ENCODE measurements at places on chromosomes 13 and 19.

DNA sequence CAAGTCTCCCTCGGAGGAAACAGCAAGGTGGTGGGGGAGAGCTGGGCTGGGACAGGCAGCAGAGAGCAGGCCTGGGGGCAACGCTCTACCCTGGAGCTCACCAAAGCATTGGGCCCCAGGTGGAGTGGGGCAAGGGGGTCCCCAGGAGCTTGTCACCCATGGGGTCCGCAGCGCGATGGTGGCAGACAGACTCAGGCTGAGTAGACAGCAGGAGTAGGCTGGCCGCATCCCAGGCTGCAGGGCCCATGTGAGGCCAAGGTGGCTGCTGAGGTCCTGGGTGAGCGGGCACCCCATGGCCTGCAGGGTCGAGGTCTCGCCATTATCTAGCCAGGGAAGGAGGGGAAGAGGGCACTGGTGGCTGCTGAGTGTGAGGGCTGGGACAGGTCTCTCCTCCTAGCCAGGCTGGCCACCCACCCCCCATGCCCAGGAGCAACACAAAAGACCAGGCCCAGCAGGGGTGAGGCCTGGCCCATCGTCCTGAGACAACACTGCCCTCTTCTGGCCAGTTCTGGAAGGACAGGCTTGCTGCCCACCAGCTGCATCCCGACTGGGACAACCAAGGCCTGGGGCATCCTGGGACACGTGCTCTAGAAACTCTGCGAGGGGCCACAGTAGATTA lies 33.1 kb downstream of the CEBPG start:
- DNase-seq, result peak; percentile 64

- peak; percentile 61 for DNase-seq
These were observed 44.9 kb upstream of the USPL1 start for GRCh38 chr13:30572859-30573275.

GRCh38 chr13:79245937-79246577 lies 160.0 kb downstream of the RBM26 start:
- no peak for DNase-seq

DNA sequence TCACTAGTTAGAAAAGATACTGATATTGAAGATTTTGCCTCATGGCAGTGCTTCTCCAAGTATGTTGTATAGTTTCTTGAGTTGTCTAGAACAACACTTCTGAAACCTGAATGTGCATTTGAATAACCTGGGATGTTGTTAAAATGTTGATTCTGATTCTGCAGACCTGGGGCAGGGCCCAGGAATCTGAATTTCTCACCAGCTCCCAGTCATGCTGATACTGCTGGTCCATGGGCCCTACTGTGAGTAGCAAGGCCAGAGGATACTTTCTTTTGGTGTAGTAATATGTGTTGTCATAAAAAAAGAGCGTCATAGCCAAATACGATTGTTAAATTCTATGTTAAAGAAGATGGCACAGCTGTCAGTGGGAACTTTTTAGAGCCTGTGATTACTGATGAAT lies 41.6 kb upstream of the C1QTNF9 start:
- DNase-seq, result no peak

- DNase-seq, result peak; percentile 53
These were observed 1318.5 kb downstream of the PCDH9 start for GRCh38 chr13:65911546-65912193.

DNA sequence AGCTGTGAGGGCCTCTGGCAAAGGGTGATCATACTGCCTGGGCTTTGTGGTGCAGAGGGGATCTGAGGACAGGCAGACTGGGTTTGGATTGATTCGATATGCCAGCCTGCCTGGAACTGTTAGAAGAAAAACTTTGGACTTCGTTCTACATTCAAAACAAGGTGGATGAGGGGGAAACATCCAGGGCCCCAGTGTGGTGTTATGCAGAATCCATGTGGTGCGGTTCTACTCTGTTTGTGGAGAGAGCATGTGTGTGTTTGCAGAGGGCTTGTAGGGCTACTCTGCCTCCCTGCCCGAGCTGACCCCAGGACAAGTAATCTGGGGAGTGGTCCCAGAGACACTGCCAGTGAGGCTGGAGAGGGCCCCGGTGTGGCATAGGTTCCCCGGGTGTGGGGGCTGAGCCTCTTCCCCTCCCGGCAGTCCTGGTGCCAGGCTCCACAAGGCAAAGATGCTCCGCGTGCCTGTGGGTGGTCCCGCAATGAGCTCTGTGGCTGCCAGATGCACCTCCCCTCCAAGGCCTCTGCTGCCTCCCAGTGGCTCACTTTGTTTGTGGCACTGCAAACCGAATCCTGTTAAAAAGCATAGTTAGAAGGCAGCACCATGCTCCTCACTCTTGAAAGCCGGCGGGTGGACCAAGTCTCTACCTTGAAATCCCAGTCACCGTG lies 22.3 kb upstream of the TFDP1 start:
- DNase-seq, result peak; percentile 80

DNA sequence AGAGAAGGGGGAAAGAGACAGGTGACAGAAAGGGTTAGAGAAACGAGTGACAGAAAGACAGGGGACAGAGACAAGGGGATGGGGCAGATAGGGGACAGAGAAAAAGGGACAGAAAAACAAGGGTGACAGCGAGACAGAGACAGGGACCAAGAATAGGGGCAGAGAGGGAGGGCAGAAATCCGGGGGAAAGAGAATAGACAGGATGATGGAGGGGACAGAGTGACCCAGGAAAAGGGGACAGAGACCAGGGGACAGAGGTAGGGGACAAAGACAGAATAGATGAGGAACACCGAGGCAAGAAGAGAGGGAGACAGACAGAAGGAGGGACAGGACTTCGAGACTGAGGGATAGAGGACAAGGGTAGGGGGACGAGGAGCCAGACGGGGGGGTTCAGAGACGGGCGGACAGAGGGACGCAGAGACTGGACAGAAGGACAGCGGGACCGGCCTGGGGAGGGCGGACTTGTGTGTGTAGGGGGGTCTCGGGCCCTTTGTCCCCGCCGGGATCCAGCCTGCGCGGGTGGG lies 593 bp downstream of the CADM4 start:
- no peak for DNase-seq

DNA sequence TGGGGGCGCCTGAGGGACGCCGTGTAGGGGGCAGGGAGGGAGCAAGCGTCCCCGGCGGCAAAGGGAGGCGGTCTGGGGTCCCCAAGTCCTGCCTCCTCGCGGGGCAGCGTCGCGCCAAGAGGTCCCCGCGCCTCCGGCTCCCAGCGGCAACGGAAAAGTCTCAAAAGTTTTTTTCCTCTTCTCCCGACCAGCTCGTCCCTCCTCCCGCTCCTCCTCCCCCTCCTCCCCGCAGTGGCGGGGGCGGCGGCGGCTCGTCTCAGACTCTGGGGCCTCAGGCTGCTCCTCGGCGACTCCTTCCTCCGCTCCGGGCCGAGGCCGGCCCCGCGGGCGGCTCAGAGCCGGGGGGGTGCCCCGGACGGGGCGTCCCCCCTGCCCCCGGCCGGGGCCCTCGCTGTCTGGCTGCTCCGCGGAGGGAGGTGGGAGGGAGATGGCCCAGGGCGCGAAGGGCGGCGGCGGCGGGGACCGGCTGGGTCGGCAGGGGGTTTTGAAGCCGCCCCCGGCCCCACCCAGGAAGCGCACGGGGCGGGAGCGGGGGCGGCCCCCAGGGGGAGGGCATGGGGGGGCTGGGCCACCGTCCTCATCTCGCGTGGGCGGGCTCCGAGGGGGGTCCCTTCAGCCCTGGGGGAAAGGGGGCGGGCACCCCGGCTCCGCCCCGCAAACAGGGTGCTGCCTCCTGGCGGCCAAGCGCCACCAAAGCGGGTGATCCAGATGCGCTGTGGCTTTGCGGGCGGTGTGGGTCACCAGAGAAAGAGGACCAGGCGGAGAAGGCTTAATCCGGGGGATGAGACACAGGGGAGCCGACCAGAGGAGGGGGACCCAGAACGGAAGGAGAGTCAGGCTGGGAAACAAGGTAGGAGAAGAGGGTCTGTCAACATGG lies at the start of gene TGFB1:
TGFB1 (minus strand) TSS at position 457 of the 877 bp plus-strand sequence. CDS start 878 bp downstream, outside the sequence.
- peak; percentile 93 for DNase-seq

- peak; percentile 90 for DNase-seq
These were observed at the start of gene ZNF418 for GRCh38 chr19:57934820-57935665. ZNF418 (minus strand) TSS chr19:57935402; CDS start chr19:57933822, 1,580 bp downstream.

GRCh38 chr19:12773571-12773970 lies 1.8 kb downstream of the HOOK2 start:
- DNase-seq, result peak; percentile 40

GRCh38 chr19:40530091-40530901 lies 46.4 kb upstream of the SHKBP1 start:
- no peak for DNase-seq

DNA sequence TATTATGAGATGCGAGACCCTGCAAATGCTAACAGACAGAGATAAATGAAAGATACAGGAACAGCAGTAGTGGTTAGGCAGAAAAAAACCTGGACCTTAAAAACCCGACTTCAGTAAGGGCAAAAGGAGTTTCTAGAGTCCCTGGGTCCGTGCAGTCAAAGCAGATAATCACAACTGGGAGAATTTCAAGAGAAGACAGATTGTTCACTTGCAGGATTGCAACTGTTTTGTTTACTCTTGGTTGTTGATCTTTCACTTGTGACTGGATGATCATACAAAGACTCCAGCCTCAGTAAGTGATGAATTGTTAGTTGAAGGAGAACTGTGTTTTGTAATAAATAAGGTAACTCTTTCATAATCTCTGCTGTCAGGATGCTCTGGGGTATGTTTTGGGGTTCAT lies 135.1 kb downstream of the GPC6 start:
- DNase-seq, result no peak

- DNase-seq, result peak; percentile 92
These were observed 4.7 kb downstream of the SERTAD1 start for GRCh38 chr19:40420766-40421765.

DNA sequence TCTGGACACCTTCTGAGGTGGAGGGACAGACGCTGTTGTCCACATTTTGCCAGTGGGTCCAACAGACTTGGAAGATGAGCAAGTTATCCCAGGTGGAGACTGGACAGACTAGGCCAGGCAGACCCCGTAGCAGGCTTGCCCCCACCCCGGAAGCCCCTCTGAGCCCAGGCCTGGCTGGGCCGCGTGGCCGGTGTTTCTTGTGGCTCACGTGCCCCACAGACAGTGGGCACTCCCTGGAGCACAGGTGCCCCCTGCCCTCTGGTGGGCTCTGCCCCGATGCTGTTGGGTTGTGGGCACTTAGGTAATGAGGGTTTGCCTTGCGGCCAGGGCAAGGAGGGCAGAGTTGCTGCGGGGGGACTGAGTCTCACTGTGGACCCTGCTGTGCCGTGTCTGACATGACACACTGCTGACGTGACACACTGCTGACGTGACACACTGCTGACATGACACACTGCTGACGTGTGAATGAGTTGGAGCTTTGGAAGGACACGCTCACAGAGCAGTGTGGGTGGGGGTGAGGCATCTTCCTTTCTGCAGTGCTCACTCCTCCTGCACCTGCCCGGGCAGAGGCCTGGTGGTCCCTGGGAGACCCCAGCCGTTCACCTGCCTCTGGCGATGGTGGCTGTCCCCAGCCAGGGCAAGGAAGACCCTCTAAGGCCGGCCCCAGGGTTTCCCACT lies 25.1 kb downstream of the DOT1L start:
- no peak for DNase-seq

GRCh38 chr19:33557720-33558119 lies 36.1 kb upstream of the PEPD start:
- DNase-seq, result no peak

DNA sequence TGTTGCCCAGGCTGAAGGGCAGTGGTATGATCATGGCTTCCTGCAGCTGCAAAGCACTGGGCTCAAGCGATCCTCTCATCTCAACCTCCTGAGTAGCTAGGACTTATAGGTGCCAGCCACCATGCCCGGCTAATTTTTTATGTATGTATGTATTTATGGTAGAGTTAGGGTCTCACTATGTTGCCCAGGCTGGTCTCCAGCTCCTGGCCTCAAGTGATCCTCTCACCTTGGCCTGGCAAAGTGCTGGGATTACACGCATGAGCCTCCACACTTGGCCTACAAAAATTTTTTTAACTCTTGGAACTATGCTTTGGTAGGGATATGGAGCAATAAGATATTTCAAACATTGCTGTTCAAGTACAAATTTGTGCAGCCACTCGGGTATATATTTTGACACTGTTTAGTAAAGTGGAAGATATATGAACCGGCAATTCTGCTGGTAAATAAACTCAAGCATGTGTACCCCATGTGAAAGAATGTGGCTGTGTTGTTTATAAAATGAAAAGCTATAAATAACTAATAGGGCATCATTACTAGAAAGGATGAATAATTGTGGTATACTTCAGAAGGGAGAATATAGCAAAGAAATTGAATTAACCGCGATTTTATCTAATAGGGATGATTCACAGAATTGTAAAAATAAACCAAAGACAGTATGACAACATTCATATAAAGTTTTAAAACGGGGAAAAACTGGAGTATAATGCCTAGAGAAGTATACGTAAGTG lies 1.1 kb downstream of the ZNF566 start:
- no peak for DNase-seq

GRCh38 chr19:16861011-16861410 lies 27.8 kb upstream of the F2RL3 start:
- DNase-seq, result no peak

DNA sequence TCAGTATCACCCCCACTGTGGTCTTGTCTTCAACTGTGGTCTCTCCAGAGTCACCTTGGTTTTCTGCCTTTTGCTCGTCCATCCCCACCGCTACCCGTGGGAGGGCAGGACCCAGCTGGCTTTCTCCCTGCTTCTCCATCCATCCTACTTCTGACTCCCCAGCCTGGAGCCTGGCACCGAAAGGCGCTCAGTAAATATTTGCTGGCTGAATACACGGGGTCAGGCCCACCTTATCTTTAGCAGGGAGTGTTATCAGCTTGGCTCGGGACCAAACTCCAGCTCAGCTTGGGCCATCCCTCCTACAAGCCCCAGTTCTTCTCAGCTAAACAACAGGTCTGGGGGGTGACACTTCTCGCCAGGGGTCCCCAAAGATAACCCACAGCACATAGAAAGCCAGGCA lies 62.0 kb upstream of the KLF2 start:
- DNase-seq, result peak; percentile 29

GRCh38 chr13:64709079-64709478 lies 2521.1 kb downstream of the PCDH9 start:
- DNase-seq, result no peak
